ENCODE measurements at places on chromosomes 7 and 10.

- no peak for DNase-seq
Measured at GRCh38 chr10:60905580-60905979, 38.4 kb downstream of the RHOBTB1 start.

DNA sequence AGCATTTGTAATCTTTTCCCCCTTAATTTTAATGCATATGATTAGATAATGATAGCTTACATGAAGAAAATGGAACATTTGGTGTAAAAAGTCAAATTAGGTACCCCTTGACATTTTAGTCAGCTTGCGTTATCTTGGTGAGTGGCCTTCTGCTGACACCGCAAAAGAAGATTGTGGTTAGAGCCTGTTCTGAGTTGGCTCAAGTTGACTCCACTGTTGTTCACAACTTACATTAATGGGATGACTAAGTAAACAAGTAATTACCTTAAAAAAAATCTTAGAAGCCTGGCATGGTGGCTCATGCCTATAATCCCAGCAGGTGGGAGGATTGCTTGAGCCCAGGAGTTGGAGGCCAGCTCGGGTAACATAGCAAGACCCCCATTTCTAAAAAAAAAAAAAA is 24.2 kb downstream of the TRRAP start:
- no peak for DNase-seq

DNA sequence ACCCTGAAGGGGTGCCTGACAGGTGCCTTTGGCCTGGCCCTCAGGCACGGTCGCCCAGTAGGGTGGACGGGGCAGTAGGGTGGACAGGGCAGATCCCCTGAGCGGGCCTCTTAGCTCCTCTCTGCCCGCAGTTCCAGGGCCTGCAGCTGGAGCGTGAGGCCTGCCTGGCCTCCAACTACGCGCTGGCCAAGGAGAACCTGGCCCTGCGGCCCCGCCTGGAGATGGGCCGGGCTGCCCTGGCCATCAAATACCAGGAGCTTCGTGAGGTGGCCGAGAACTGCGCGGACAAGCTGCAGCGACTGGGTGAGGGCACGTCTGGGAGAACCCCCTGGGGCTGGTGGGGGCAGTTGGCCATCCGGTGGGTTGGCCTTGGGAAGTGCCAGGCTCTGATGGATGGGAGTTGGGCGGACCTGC is 1.7 kb downstream of the VPS37D start:
- DNase-seq = no peak

DNA sequence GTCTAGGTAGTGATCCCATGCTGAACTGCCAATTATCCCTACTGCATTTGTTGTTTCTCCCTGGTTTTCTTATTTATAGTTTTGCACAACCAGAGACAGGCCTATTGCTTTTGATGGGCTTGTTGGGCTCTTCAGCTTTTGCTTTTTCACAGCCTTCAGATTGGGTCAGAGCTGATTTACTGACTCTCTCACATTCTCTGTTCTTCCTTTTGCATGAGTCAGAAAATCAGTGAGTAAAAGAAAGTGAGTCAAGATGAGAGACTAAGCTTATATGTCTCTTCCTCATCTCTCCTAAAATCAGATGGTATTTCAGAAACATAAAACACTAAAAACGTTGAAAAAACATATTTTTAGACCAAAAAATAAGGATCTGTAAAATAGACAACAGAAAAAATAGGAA is 1135.4 kb downstream of the XPNPEP1 start:
- DNase-seq = no peak

DNA sequence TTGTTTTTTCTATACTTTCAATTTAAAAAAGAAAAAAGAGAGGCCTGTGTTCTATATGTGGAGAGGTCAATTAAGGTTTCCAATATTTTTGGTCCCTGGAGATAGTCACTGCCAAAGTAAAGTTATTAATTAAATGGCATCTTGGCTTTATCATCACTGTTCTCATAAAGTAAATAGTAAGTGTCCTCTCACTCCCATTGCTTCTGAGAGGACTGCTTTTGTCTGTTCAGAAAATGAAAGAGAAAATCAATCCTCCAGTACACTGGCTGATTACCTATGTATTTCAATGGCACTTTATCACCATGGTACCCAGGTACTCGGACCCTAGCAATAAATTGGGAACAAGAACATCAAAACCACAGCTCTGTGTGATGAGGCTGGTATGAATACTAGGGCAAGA is 94.0 kb downstream of the RNLS start:
- DNase-seq = no peak

DNA sequence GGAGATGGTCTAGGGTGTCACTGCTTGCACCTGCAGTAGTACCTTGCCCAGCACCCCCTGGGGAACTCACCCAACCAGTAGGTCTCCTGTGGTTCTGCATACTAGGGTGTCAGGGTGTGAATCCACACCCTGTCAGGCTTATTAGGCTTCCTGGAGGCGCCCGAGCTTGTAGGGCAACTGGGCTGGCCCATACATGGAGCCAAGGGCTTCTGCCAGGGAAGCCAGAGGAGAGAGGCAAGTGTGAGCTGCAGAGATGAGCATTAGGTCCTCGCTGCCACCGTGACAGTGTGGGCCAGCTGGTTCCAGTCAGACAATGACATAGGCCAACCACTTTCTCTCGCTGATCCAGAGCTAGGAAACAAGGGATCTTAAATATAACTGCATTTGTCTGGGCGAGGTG is 11.2 kb downstream of the MXI1 start:
- no peak for DNase-seq

- no peak for DNase-seq
Measured at GRCh38 chr7:1204460-1205140, 28.1 kb upstream of the UNCX start.

GRCh38 chr10:130127364-130128061 is 8.7 kb upstream of the GLRX3 start:
- DNase-seq = no peak
